ENCODE measurements at places on chromosomes 11 and 22. TPM values are rescaled to one million over a fixed set of nuclear protein-coding genes. Genes with fewer than 3 reads are reported as not detected.

- H3K4me3 ChIP-seq: no peak overlapping the region
- no peaks in the 10 kb centered on the region for H3K36me3 ChIP-seq
- H3K27ac ChIP-seq: no peak overlapping the region
Measured at GRCh38 chr11:122745111-122745510, 89.6 kb downstream of the UBASH3B start.

- no peak overlapping the region for H3K4me3 ChIP-seq
- no peaks in the 10 kb centered on the region for H3K4me1 ChIP-seq
- no peak overlapping the region for H3K27ac ChIP-seq
Measured at GRCh38 chr22:43897751-43898261, 6.0 kb upstream of the PNPLA5 start.

Gene GALNT18
- 4.2 TPM for total RNA-seq

DNA sequence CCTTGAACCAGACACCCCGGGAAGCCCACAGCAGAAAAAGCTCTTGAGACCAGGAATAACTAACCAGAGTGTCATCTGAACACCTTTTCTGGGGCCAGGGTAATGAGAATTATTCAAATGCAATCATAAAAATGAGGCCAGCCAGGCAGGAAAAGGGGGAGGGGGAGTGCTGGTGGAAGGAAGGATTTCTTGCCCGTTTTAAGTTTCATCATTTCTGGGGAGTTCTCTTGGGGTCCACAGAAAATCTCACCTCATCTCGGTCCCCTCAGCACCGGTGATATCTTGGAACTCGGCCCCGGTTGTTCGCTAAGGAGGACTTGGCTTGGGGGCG, 495 bp upstream of the PKNOX2 start:
- peak overlapping the region; percentile 63 for H3K4me3 ChIP-seq
- H3K27me3 ChIP-seq: peaks cover 9% of the 10 kb centered on the region
- peak overlapping the region; percentile 57 for H3K27ac ChIP-seq
- no peaks in the 10 kb centered on the region for H3K36me3 ChIP-seq
- H3K4me1 ChIP-seq: peaks cover 52% of the 10 kb centered on the region

Gene GGTLC3
- not detected for total RNA-seq

Gene RAB39A
- total RNA-seq: 0.41 TPM

GRCh38 chr11:620201-620600, 4.5 kb upstream of the IRF7 start:
- H3K4me3 ChIP-seq: no peak overlapping the region
- no peaks in the 10 kb centered on the region for H3K27me3 ChIP-seq
- H3K36me3 ChIP-seq: no peaks in the 10 kb centered on the region
- no peak overlapping the region for H3K27ac ChIP-seq

DNA sequence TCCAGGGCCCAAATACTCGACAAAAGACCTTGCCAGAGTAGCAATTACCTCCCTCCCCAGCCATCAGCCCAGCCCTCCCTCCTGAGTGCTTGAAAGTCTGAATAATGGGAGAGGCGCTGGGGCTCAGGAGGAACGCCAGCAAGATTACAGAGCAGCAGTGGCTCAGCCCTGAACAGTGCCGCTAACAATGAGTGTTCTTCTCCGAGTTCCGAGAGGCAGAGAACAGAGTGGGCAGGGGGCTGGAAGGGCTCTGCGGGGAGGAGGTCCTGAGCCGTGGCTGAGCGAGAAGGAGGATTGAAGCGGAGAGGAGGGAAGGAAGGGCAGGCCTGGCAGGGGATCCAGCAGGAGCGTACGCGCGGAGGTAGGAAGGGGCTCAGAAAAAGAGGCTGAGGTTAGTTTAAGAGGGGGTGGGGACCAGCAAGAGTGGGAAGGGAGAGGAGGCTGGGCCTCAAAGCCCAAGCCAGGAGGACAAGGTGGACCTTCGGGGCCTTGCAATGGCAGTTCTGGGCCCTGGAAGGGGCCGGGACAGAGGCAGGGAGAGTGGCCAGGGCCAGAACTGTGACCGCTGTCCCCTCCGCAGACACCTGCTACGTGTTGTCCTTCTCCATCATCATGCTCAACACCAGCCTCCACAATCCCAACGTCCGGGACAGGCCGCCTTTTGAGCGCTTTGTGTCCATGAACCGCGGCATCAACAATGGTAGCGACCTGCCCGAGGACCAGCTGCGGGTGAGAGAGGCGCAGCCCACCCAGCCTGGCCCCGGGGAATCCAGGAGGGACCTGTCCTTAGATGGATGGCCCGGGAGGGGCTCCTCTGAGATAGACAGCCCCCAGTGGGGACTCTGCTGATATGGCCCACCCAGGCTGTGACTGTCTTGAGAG, 20.6 kb downstream of the CYTH4 start:
- H3K36me3 ChIP-seq: no peaks in the 10 kb centered on the region
- peak overlapping the region; percentile 34 for H3K27ac ChIP-seq
- H3K4me1 ChIP-seq: peaks cover 15% of the 10 kb centered on the region
- DNase-seq: no peak

Gene CDC42BPG
- 24.6 TPM for total RNA-seq

DNA sequence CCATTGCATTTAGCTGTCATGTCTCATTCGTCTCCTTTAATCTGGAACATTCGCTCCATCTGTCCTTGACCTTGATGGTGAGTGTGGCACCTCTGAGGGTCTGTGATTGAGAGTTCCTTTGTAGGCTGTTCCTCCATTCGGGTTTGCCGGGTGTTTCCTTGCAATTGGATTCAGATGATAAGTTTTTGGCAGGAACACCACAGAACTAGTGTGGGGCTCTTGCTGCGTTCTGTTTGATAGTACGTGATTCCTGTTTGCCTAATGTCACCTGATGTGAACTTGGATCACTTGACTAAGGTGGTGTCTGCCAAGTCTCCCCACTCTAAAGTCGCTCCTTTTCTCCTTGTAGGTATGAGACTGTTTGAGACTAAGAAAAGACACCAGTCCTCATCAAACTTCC, 109.7 kb upstream of the TMEM45B start:
- no peaks in the 10 kb centered on the region for H3K36me3 ChIP-seq
- no peak overlapping the region for H3K27ac ChIP-seq
- H3K4me3 ChIP-seq: no peak overlapping the region
- no peak for DNase-seq

Gene ENTHD1
- not detected for total RNA-seq

DNA sequence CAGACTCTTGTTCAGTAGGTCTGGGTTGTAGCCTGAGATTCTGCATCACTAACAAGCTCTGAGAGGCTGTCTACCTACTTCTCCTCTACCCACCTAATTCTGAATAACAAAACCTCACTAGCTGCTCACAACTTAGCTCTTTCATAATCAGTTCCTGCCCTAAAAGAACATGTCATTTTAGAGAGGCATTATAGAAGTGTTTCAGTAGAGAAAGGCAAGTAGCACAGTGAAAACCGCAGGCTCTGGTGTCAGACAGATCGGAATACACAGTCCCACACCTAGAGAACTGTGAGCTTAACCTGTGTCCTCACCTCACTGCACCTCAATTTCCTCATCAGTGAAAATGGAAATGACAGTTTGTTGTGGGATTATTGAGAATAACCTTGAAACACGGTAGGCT, 1337.6 kb upstream of the TENM4 start:
- H3K27me3 ChIP-seq: no peaks in the 10 kb centered on the region
- H3K4me1 ChIP-seq: peaks cover 14% of the 10 kb centered on the region
- H3K4me3 ChIP-seq: no peak overlapping the region
- H3K27ac ChIP-seq: no peak overlapping the region

DNA sequence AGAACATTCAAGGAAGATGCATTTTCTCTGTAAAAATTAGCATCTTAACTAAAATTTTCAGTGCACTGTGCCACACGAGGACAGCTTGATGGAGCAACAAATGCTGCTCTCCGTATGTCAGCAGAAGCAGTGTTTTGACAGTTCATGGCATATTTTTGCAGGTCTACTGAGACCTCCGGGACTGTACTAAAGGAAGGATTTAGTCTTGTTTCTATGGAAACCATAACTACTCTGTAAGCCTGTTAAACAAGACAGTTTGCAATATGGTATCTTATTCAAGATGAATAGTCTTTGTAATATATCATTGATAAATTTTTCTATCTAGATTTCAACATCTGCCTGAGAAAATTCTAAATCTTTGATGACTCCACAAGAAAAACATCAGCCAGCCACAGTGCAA, 184.0 kb upstream of the GUCY1A2 start:
- no peak overlapping the region for H3K4me3 ChIP-seq
- peaks cover 2% of the 10 kb centered on the region for H3K36me3 ChIP-seq
- no peaks in the 10 kb centered on the region for H3K27me3 ChIP-seq
- no peak overlapping the region for H3K27ac ChIP-seq

DNA sequence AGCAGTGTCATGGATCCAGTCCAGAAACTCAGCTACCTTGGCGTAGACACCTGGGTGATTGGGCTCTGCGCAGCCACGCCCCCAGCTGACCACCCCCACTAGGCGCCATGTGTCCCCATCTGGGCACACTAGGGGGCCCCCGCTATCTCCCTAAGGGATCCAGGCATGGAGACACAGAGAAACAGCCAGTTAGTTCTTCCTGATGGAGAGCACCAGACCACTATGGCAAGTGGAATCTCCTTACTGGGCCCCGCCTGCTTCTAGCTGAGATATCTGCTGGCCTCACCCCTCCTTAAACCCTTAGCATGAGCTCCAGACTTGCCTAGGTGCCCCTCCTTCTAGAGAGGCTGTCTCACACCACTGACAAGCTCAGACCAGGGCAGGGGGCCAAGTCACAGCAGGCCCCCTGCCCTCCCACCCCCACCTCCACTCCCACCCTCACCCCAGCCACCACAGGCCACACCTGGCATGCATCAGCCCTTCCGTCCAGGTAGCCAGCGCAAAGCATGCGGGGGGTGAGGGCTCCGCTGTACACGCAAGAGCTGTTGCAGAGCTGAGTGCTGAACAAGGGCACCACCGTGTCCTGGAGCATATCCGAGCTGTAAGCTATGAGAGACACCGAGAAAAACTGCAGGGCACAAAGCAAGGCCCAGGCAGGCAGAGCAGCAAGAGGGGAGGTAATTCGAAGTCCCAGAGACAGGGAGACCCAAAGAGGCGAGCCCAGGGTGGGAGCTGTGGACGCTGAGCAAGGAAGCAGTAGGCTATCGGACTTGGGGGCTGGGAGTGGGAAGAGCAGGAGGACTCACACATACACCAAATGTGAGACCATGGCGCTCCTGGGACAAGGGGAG, 16.1 kb downstream of the TMPRSS5 start:
- H3K36me3 ChIP-seq: no peaks in the 10 kb centered on the region
- H3K27me3 ChIP-seq: no peaks in the 10 kb centered on the region
- H3K27ac ChIP-seq: peak overlapping the region; percentile 8
- peaks cover 16% of the 10 kb centered on the region for H3K4me1 ChIP-seq
- no peak overlapping the region for H3K4me3 ChIP-seq

- H3K36me3 ChIP-seq: peaks cover 3% of the 10 kb centered on the region
- peaks cover 23% of the 10 kb centered on the region for H3K4me1 ChIP-seq
- H3K27me3 ChIP-seq: no peaks in the 10 kb centered on the region
- H3K4me3 ChIP-seq: no peak overlapping the region
- H3K27ac ChIP-seq: no peak overlapping the region
Measured at GRCh38 chr11:66846671-66847091, 3.4 kb downstream of the RCE1 start.

DNA sequence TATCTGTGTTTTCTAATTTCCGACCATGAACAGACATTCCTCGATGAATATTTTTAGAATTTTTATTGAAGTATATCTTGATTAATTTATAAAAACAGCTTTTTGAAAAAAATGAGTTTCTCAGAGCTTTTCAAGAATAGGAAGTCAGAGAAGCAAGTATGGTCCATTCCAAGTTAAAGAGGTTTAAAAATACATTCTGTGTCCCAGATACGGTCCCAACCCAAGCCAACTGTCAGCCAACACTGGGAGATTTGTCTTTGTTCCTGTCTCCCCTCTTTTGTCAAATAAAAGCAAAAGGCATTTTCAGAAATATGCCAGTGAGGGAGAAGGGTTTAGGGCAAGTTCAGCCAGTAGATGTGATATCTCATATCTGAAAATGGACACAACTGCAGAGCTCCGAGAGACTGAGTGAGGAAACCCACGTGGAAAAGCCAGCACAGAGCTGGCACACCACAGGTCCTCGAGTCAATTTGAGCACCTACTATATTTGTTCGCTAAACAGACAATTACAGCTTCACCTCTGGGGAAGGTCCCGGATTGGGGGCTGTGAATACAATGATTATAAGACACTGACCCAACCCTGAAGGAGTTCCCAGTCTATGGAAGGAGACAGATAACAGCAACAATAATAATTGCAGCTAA, 59.8 kb downstream of the C11orf91 start:
- no peak overlapping the region for H3K4me3 ChIP-seq
- H3K36me3 ChIP-seq: no peaks in the 10 kb centered on the region

Gene BUD13
- total RNA-seq: 21.2 TPM

Gene OSBPL5
- 37.1 TPM for total RNA-seq

Measured in mesothelial cell of epicardium (in vitro differentiated cells).